ENCODE measurements at places on chromosomes 7 and 10.

GRCh38 chr10:72063703-72064391 lies 24.5 kb downstream of the SPOCK2 start:
- DNase-seq: no peak

DNA sequence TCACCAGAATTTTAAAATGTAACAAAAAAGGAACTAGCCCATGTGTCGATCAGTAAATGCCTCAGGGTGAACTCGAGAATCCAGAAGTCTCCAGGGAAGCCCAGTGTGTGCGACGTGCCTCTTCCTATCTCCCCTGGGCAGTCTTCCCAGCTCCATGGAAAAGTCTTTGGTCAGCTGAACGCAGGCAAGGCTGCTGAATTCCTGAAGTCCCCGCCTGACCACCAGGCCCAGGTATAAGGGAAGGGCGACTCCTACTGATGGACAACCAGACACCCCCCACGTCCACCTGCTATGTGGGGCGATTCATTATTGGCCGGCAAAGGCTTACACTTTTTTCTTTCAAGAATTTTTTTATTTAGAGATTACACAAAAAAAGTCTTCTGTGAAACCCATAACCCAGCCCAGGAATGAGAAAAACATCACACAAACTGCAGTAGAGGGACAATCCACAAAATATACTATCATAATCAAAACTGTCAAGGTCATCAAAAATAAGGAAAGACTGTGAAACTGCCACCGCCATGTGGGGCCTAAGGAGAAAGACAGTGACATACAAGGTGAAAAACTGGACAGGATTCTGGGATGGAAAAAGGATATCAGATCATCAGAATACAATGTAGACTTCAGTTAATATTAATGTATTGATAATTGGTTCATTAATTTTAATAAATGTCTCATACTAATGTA lies 93.5 kb downstream of the CTBP2 start:
- no peak for DNase-seq

- DNase-seq: peak; percentile 17
Measured at GRCh38 chr7:146656988-146657387, 540.4 kb downstream of the CNTNAP2 start.

- no peak for DNase-seq
Measured at GRCh38 chr10:87177-88080, 38.3 kb upstream of the TUBB8 start.

- peak; percentile 9 for DNase-seq
Measured at GRCh38 chr10:85175635-85176034, 847.2 kb downstream of the CCSER2 start.

- no peak for DNase-seq
Measured at GRCh38 chr10:98852686-98853085, 383.0 kb downstream of the HPSE2 start.

GRCh38 chr10:114616103-114616502 lies 42.0 kb downstream of the ABLIM1 start:
- no peak for DNase-seq

- DNase-seq: no peak
Measured at GRCh38 chr10:122587098-122587760, 26.7 kb downstream of the DMBT1 start.

- DNase-seq: no peak
Measured at GRCh38 chr10:71406878-71407277, 10.2 kb downstream of the CDH23 start.

DNA sequence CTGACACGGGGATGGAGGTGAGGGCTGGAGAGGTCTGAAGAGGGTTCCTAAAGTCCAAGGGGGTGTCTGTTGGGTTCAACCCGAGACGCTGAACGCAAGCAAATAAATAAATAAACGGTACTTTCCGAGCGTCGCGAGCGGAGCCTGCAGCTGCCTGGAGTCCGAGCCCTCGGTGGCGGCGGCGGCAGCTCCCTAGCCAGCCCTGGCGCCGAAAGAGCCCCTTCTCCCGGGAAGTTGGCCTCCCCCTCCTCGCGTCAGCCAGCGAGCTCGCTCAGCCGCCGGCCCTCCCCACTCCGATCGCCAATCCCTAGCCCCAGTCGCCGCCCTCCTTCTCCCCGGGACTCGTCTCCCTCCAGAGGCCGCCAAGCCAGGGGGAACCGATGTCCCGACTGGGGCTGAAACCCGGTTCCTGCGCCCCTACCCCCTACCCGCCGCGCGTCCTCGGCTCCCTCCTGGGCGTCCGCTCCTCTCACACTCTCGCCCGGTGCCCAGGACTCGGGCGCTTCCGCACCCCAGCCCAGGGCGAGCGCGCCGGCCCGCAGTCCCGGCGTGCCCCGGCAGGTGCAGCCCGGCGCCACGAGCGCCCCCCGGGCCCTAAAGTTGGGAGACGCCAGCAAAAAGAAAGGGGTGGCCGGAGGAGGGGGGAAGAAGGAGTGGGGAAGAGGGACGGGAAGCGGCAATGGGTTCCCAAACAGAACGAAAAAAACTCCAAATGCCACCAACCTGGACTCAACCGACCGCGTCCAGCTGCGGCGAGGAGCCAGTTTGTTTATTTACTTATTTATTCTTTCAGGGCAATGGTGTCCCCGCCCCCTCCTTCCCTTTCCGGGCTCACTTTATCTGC lies at the start of gene GFRA1:
TSS of gene GFRA1 (minus strand) at position 767 of the 844 bp plus-strand sequence. CDS start 1,177 bp downstream, outside the sequence.
- DNase-seq: no peak

- DNase-seq: no peak
Measured at GRCh38 chr10:103541616-103542015, 48.1 kb downstream of the NEURL1 start.

- DNase-seq: no peak
Measured at GRCh38 chr7:36021917-36022550, 131.0 kb upstream of the EEPD1 start.

GRCh38 chr7:30556840-30557239 lies 37.8 kb upstream of the GARS1 start:
- no peak for DNase-seq

DNA sequence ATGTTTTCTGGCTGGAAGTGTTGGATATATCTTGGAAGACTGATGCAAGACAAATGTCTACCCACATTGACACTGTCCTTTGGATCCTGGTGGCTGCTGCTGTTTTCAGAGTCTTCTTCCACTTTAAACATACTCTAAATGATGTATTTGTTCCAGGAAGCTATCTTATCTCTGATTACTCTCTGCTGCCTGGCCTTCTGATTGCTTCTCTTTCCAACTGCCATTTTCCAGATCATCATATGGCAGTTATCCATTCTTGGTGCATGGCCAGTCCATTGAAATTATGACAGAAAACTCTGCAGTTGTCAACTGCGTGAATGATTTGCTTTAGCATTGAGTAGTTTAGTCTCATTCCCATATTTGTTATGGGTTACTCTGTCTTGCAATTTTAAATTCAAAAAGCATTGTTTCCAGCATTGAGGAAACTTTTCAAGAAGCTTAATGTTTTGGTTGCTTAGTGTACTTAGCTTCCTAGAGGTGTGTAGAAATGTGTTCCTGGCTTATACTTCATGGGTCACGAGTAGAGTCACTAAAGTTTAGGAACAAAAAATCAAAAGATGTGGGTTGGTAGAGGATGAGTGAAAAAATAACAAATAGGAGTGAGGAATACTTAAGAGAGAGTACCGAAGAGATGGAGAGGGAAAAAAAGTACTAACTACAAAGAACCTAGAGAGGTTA lies 268.3 kb upstream of the MTPN start:
- DNase-seq: no peak

DNA sequence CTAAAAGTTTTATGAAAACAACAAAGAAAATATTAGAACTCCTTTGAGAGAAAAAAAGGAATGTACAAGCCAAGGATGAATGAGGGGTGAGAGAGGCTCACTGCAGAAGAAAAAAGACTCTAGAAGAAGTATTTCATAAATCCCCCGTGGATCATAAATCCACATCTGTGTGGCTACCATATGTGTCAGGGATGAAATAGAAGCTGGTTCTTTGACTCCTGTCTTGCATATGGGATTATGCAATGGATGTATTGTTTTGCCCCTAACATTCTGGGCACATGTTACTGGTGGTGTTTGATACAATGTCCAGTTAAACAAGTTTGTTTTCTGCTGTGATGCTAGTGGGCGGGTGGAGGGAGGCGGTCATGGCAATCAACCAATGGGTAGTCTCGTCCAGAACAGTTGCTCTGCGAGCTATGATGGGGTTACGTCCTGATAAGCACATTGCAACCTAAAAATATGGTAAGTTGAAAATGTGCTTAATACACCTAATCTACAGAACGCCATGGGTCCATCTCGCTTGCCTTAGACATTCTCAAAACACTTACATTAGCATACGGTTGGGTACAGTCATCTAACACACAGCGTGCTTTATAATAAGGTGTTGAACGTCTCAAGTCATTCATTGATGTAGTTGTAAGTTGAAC lies 34.1 kb upstream of the PITRM1 start:
- no peak for DNase-seq

DNA sequence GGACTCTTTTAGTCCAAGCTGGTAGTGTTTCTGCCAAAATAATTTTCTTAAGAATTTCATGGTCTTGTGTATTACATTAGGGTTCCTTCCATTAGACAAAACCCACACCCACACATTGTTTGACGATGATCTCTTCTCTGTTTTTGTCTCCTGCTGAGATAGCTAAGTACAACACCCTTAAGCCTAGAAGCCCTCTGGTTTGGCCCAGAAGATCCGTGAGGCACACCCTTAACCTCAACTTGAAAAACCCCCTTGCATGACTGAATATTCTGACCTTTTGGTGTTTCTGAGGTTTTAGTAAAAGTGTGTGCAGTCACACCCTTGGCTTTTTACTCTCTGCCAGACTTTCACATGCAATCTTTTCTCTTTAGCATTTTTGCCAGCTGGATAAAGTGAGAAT lies 29.3 kb upstream of the ERCC6 start:
- no peak for DNase-seq

DNA sequence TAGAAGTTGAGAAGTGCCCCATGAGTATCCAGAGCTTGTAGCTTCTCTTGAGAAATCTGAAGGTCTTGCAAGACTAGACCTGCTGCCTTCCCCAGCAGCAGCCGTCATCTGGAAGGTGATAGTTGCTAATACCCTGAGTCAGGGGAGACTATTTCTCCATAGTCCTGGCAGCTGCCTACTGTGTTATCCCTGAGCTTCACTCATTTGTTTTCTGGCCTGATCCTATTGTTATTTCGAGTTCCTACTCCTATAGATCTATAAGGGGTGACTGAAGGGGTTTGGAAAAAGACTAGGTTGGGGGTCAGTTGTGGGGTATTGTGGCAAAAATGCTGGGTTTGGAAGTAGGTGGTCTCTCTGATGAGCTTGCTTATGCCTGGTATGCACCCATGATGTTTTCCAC lies 297.8 kb downstream of the CNTNAP2 start:
- DNase-seq: no peak

DNA sequence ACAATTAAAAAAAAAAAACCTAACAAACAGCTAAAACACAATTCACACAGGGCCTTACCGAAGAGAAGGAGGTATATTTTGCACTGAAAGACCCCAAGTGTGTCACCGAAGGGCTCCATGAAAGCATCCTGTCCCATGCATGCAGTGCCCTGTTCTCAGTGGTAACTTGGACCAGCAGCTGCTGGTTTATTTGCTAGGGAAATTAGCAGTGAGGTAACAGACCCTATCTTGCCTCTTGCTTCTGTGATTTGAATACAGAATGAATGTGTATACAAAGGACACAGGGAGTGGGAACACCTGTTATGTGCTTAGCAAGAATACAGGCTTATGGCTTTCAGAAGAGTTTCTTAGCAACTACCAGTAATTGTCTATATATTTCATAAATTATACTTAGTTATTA lies at the start of gene HEPACAM2:
TSS of gene HEPACAM2 (minus strand) at position 160 of the 400 bp plus-strand sequence.
- no peak for DNase-seq

DNA sequence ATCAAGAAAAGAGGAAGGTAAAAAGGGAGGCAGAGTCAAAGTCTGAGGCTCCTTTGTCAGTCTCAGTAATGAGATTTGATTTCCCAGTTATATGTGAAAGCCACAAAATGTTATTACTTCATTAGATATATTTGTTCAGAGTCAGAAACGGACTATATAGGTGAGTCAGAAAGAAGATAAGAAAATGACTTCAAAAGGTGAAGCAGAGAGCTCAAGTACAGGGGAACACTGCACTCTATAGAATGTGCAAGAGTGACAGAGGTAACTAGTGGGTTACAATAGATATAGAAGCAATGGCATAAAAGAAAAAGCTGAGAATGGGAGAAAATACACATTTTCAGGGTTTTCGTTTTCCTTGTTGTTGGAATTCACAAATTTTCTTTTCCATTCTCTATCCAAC lies 43.3 kb downstream of the DGKB start:
- DNase-seq: no peak

DNA sequence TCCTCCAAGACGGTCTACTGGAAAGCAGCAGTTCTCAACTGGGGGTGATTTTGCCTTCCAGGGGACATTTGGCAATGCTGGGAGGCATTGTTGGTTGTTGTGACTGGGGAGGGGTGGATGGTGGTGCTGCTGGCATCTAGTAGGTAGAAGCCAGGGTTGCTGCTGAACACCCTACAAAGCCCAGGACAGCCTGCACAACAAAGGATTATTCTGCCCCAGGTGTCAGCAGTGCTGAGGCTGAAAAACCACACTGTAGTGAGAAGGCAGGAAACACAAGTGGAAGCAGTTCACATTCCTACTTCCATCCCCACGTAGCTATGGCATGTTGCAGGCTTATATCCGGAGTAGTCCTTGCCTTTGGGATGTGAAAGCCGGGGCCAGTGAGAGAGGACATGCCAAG lies 86.9 kb downstream of the AOAH start:
- no peak for DNase-seq

- DNase-seq: no peak
Measured at GRCh38 chr7:7164591-7164990, 17.8 kb upstream of the C1GALT1 start.

DNA sequence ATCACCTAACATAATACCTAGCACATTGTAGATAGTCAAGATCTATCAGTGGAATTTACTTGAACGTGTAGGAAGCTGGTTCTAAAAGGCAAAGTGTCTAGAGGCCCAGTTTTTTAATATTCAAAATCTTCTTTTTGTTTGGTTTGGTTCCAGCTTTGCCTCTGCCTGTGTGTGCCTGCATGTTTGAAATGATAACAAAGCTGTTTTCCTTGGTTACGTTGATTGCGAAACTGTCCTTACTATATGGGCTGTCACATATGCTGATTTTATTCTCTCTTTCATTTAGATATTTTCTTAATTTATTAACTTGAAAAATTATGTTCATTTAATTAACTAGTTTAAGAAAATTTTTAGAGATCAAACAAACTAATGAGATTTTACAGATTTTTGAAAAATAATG lies 237.3 kb downstream of the SEMA3A start:
- no peak for DNase-seq

GRCh38 chr7:1176891-1177373 lies 16.9 kb upstream of the ZFAND2A start:
- peak; percentile 90 for DNase-seq

DNA sequence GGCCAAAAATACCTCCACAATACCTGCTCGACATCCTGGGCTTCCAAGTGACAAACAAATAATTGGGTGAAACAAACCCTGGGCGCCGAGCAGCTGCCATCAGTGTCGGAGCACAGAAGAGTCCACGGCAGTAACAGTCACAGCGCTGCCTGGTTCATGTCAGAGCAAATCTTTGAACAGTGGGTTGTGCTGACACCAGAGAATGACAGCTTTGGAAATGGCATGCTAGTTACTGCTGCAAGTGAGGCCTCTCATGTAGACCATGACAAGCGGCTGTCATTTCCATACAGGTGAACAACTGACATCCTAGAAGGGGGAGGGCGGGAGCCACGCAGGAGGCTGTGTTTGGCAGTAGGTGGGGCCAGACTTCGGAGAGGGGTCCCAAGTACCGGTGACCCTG lies 420.5 kb upstream of the GALNT17 start:
- no peak for DNase-seq

GRCh38 chr10:52082307-52082706 lies 231.8 kb upstream of the DKK1 start:
- DNase-seq: no peak

GRCh38 chr10:85863301-85864172 lies 503.1 kb downstream of the GRID1 start:
- no peak for DNase-seq

All from H4 (cell line).